ENCODE measurements at places on chromosomes 11 and 22.
A peak's percentile ranks its signal among the peaks of the same experiment; 100 is the strongest.

DNA sequence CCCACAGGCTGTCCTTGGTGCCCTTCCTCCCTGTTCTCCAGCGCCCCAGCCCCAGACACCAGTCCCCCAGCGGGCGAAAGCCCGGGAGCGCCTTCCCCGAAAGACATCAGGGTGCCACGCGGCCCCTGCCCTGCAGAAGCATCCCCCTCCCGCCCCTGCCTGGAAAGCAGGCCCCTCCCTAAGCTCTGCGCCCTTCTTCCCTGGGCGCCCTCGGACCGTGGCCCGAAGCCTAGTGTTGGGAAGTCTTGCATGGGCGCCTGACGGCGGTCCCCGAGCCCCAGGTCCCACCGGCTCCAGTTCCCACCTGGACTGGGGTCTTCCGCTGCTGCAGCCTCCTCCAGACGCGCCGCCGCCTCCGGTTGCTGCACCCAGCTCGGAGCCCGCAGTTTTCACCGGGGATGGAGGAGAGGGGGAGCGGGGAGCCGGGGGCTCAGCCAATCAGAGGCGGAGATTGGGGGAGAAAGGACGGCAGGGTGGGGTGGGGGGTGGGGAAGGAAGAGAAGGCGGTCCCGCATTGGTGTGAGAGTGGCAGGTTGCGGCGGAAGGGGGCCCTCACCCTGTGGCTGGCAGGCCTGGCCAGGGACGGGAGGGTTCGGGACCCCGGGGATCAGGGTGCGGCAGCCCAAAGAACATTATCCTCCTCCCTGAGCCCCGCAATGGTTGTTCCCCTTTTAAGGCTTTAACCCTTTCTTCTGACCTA, at the start of gene THY1:
TSS of gene THY1 (minus strand) at position 364 of the 700 bp plus-strand sequence. CDS start 2,267 bp downstream, outside the sequence.
- DNase-seq = no peak

GRCh38 chr22:22717664-22718063, 73.2 kb downstream of the GGTLC2 start:
- DNase-seq = no peak

GRCh38 chr11:132790971-132791370, 741.3 kb downstream of the OPCML start:
- no peak for DNase-seq

DNA sequence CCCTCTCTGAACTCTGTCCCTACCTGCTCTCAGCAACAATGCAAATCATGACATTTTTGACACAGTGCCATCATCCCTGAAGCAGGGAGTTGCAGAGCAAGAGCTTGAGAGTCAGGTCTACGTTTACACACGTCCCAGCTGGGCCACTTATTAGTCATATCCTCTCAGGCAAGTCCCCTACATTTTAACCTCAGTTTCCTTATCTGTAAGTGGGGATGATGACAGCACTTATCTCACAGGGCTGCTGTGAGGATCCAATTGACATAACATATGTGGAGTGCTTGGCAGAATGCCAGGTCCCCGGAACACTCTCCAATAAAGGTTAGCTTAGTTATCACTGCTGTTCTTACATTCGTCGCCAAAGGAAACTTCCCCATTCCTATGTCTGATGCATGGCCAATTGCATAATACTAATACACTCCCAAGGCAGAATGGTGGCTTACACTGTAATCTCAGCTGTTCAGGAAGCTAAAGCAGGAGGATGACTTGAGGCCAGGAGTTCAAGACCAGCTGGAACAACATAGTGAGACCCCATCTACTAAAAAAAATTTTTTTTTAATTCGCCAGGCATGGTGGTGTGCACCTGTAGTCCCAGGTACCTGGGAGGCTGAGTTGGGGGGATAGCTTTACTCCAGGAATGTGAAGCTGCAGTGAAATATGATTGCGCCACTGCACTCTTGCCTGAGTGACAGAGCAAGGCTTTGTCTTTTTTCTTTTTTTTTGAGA, 16.6 kb downstream of the ASCC2 start:
- no peak for DNase-seq

DNA sequence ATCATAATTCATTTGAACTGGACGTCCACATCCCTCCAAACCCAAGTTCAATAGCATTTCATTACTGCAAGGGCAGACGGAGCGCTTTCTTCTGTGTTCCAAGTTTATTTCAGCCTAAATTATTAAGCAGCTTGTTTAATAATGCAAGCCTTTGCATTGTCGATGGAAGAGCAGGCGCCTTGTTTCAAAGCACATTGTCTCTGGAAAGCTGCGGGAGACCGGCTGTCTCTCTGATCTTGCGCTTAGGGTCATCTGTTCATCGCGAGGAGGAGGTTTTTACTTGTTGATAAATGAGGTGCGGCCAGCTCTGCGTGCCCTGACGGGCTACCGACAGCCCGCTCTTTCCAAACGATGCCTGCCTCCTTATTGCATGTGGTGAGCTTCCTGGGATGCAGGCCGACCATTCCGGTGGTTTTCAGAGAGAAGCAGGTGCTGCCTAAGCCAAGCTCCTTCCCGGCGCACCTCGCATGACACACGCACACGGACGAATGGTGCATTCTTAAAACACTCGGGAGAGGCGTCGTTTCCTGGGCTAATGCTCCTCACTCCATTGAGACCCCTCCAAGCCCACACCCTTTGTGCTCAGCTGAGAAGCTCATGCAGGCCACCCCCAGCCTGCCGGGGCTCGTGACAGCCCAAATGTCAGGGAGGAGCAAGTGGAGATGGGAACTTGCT, 456.9 kb downstream of the BRD1 start:
- no peak for DNase-seq

DNA sequence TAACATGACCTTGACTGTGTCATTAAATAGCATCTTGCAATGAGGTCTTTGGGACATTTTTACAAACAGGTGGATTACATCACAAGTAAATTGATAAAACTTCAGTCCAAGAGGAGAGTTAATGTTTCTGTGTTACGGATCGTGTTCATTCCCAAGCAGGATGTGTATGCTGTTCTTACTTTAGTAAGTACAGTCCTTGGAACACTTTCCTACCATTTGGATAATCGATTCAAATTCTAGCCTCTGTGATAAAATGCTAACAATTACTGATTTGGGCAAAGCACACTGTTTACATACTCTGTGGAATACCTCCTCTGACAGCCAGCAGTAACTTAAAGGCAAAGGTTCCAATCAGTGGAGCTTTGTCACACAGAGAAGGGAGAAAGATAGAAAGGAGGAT, 351.7 kb downstream of the FAT3 start:
- DNase-seq = no peak

DNA sequence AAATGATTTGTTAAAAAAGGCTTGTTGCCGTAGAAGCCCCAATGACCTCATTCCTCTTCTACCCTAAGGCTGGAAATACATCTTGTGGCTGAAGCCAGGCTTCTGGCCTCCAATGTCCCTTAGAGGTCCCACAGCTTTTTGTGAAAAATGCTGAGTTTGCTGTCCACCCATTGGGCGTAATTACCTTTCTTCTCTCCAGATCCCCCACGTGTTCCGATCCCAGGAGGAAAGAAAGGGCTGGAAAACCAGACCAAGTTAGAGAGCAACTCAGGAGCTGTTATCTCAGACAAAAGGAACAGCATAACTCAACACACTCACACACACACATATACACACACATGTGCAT, 154.2 kb downstream of the MIAT start:
- DNase-seq = no peak

- no peak for DNase-seq
Measured at GRCh38 chr11:128814856-128815705, 52.0 kb downstream of the KCNJ1 start.

DNA sequence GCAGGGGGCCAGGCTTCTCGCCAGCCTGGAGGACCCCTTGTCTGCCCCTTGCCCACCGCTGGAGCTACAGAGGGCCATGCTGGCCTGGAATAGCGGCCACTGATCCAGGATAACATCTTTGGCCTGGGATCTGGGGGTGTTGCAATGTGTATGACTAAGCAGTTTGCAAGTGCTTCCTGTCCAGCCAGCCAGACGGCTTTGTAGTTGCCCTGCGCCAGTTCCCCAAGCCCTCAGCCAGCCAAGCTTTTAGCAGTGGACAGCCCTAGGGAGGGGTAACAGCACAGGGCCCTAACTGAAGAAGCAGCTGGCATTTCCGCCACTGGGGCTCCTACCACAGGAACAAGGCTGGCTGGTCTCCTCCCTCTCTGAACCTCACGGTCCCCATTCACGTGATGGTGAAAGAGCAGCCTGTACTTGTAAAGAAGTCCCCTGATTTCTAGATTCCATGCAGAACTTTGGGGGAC, 32.1 kb downstream of the UQCR10 start:
- DNase-seq = no peak

- DNase-seq = no peak
Measured at GRCh38 chr11:90803831-90804230, 581.0 kb upstream of the CHORDC1 start.

DNA sequence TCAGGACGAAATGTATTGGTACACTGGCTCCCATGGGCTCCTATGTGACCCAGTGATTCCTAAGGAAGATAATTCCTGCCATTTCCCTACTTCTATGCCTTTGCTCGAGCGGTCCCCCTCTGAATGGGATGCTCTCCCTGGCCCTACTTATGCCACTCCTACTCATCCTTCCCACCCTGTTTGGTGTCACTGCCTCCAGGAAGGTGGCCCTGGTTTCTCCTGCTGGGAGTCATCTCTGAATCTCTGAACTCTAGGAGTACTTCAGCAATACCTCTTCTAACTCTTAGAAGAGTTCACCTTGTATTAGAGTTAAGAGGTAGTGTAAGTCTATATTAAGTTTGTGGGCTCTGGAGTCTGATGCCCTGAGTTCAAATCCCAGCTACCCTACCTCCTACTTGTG, 35.5 kb upstream of the LRRC55 start:
- no peak for DNase-seq

DNA sequence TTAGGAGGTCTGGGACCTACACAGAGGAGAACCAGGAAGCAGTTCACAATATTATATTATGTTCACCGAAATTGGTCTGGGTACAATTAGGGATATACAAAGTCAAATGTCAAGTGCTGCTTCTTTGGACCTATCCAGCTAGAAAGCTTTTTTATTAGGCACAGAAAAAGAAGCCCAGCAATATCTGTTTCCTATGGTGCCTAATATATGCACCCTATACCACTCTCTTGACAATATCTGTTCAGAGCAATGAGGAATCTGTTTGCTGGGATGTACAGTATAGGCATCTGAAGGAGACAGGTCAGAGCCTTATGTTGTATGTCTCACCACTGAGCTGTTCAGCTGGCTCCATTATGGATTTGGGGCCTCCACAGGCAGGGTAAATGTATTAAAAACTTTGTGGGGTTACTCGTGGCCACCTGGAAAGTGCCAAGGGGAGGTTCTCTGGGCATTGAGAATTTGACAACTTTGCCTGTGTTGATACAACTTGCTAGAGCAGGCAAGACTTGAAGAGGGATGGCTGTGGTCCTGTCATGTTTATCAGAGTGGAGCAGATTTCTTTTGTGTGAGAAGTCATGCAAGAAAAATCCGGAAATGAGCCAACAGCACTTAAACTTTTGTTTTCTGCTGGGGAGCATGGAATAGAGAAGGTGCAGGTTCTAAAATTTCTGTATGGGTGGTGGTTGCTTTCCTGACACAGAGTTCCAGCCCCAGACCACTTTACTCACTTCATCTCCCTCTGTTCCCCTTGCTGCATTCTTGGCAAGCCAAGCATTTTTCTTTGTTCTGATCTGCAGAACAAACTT, 10.1 kb downstream of the STIM1 start:
- DNase-seq = peak; percentile 20

DNA sequence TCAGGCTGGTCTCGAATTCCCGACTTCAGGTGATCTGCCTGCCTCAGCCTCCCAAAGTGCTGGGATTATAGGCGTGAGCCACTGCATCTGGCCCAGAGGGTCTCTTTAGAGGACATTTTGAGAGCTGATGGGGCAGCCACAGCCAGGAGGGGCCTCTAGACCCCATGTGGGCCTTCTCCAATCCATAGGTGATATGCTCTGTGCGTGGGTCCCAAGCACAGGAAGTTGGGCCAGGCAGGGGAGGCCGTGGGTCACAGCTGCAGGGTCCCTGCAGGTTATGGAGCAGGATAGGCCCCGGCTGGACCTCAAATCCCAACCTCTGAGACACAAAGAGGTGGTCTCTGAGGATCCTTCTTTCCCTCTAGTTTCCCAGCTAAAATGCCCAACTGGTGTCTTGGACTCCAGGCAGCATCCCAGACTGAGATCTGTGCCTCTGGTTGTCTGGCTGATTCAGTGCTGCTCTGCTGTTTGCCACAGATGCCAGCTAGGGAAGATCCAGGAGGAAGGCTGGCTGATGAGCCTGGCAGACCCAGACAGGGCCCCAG, 1.5 kb downstream of the LRRC75B start:
- DNase-seq = no peak

DNA sequence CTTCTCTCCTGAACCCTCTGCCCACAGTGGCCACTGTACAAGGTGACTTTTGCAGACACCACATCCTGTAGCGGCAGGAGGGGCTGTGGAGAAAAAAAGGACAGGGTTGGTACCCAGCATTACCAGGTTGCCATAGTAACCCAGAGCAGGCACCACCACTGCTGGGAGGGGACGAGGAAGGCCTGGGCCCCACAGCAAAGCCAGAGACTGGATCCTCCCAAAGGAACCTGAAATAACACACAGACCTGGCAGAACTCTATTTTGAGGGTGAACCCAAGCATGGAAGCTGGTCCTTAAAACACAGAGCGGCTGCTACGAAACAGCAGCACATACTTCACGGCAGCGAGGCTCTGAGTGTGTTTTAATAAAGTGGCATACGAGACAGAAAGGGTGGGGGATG, 380.6 kb downstream of the CTTN start:
- DNase-seq = no peak

DNA sequence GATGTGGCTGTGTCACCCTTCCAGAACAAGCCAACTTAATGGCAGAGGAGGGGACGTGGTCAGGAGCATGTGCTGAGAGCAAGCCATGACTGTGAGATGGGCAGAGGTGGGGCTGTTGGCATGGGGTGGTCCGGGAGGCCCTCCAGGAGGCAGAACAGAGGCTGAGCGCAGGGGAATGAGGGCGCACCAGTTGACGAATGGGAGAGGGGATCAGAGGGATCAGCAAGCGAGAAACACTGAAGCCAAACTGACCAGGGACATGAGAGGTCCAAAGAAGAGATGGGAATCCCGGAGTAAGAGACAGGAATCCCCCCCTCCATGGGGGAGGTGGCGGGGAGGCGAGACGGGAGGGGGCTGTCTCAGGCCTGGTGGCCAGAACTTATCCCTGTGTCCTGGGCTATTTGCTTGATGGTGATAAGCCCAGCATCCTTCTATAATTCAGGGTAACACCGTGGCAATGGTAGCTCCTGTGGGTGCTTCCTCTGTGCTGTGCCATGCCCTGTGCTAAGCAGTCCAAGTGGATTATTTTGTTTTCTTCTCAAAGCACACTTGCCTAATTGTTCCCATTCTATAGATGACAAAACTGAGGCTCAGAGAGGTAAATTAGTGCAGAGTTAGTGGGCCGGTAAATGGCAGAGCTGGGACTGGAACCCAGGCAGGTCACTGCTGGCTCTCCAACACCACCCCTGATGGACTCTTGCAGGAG, 83.4 kb upstream of the SHISAL1 start:
- no peak for DNase-seq

GRCh38 chr22:24553597-24554312, 1.2 kb downstream of the GUCD1 start:
- no peak for DNase-seq

GRCh38 chr22:39181356-39181755, 28.9 kb upstream of the CBX7 start:
- DNase-seq = no peak

GRCh38 chr11:119489087-119489486, 66.1 kb upstream of the THY1 start:
- DNase-seq = no peak

All from CD4-positive, alpha-beta T cell treated with Interleukin-6 at 100 ng/mL for 8 hours (primary cell).